Transverse colon (tissue), 4 donors: ENCODE measurements at places on chromosomes 5 and 9. TPM values are rescaled to one million over a fixed set of nuclear protein-coding genes. Genes with fewer than 3 reads are reported as not detected.

Gene TTC23L
- 0.27 TPM for total RNA-seq

Gene RASEF
- 189 TPM for total RNA-seq

Gene CCNG1
- 293 TPM for total RNA-seq

Gene IL7R
- 54.8 TPM for total RNA-seq

Gene NCS1
- total RNA-seq = 11.9 TPM

Gene HACD4
- 3.3 TPM for total RNA-seq

Gene ZNF483
- total RNA-seq = 4.1 TPM

Gene OBP2B
- not detected for total RNA-seq

Gene IFNB1
- total RNA-seq = not detected

Gene CDKN2B
- total RNA-seq = 430 TPM
